ENCODE measurements at places on chromosomes 13 and 19.

DNA sequence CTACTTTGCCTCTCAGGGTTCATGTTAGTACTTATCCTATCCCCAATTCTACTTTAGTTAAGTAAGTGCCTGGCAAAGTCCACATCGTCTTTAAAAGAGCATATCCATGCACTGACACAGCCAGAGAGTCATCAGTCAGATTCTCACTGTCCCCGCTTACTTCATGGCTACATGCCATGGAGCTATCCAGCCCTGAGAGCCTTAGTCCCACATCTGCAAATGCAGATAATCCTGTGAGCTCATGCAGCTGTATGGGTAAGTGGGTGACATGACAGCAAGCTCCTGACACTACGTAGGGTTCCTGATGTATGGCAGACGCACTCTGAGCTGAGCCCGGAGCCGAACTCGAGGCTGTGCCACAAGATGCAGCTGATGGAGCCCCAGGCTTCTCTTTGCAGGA is 661.5 kb downstream of the LIG4 start:
- no peak for DNase-seq

- no peak for DNase-seq
These were observed 48.0 kb upstream of the ABCC4 start for GRCh38 chr13:95349267-95349666.

DNA sequence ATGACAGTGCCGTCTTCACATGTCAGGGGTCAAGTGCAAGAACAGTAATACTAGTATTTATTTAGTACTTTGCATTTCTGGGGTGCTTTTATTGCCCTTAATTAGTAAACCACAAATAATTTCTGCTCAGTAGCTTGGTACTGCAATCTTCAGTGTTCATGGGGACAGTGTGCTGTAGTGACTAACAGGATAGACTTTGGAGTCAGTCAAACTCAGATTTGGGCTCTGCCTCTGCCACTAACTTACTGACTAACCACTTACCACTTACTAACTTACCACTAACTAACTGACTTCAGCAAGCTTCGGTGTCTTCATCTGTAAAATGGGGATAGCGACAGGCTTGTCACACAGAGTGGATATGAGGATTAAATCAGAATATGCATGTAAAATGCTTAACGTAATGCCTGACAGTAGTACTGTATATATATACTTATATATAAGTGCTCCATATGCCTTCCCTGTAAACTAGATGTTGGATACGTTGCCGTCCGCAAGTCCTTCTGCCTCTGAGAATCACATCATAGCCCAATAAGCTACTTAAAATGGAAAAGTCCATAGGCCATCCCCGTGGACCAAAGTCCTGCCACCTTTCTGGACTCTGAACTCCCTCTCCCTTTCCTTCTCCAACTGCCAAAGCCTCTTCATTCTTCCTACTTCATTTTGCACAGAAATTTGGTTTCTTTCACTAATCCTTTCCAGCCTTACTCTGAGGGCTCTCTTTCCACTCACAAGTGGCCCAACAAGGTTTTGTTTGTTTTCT is 158.1 kb downstream of the ZIC5 start:
- no peak for DNase-seq

- DNase-seq = no peak
These were observed 509.9 kb upstream of the GPC6 start for GRCh38 chr13:92716749-92717148.

- no peak for DNase-seq
These were observed 8.4 kb upstream of the ZNF587 start for GRCh38 chr19:57841122-57841763.

GRCh38 chr19:15644066-15644741 is 3.5 kb downstream of the CYP4F3 start:
- no peak for DNase-seq

DNA sequence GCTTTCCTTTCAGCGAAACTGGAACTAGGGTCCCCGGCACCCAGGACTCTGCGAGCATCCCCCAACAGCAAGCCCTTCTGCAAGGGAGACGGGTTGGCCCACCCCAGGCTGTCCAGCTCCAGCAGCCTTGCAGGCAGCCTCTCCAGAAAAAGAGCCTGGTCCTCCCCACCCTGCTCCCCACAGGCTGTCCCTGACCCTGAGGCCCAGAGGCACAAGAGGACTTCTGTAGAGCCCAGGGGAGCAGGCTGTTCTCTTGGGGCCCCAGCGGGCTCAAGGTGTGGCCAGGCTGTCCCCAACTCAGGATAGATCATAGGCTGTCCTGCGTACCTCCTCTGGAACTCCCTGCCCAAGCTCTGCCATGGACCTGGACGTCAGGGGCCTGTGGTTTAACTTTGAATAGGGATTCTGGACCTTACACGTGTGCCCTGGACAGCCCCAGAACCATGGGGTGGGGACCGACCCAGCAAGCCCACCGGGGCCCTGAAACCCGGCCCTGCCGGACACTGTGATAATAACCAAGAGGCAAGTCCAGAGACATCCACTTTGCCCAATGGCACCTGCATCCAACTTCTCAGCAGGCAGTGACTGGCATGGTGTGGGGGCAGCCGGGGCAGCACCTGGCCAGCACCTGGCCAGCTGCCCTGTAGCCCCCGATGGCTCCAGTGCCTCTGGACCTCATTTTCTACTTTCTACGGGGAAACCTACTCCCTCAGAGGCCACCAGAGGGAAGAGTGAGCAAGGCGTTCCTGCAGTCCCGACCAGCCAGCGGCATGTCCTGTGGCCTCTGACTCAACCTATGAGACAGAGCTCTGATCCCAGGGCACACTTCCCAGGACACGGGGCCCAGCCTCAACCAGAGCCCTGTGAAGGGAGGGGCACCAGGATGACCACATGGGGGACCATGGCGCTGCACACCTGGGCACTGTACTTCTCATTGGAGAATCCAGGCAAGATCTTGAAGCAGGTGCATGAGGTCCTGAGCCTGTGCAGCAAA is 50.9 kb upstream of the TPM4 start:
- no peak for DNase-seq

DNA sequence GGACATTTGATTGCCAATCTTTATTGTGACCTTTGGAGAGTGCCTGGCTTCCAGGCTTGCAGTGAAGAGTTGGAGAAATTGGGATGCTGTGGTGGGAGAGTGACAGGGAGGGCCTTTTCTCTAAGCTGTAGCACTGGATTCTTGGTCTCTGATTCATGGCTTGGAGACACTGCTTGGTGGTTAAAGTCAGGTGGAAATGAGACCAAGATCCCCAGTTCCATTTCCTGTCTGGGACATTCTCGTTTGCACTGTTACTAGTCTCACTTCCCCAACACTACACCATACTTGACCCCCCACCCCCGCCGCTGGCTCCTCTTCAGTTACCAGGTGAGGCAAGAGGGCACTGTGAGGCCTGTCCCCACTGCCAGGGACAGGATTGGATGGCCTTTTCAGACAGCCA is 2.9 kb downstream of the SUPT5H start:
- DNase-seq = peak; percentile 38

- peak; percentile 31 for DNase-seq
These were observed 741.0 kb upstream of the KLHL1 start for GRCh38 chr13:70849222-70849621.

GRCh38 chr19:14476673-14477401 is 1.7 kb upstream of the PTGER1 start:
- DNase-seq = no peak

DNA sequence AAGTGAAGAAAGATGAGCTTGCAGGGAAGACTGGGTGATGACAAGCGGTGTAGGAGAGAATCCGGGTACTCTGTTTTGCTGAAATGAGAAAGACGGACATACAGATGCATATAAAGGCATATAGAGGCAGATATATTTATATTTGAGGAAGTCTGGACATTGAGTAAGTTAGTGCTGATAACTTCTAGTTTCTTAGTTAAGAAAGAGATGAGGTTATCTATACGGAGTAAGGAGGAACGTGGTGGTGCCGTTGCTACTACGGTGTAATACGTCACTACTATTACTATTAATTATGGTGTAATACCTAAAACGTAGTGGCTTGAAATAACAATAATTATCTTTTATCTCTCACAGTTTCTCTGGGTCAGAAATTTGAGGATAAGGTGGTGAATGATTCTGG is 9.8 kb upstream of the CPB2 start:
- DNase-seq = no peak

GRCh38 chr19:2977746-2978138 is 378 bp downstream of the TLE6 start:
- no peak for DNase-seq

DNA sequence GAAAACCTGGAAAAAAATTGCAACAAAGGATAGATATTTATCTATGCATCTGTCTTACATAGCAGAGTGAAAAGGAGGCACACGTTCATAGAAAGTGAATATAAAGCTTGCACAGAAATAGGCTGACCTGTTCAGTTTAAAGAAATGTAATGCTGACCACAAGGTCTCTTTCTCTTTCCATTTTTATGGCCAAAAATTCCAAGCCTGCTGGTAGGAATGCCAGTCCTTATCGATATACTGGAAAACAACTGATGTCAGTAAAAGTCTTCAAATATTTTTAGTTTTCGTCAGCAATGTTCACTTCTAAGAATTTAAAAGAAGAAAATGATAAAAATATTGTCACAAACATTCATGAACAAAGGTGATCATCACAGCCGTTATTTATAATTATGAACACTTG is 59.0 kb upstream of the MCF2L start:
- DNase-seq = no peak

DNA sequence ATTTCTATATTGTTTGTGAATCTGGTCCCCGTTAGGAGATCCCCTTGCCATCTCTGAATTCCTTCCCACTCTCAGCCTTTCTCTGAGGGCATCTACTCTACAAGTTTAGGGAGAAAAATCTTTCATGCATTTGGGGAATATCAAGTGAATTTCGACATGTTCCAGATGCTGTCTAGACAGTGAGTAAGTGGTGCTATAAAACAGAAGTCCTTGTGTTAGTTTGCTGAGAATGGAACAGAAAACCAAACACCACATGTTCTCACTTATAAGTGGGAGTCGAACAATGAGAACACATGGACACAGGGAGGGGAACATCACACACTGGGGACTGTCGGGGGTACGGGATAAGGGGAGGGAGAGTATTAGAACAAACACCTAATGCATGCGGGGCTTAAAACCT is 5.1 kb downstream of the OR7A10 start:
- no peak for DNase-seq

GRCh38 chr13:93851236-93851635 is 624.6 kb downstream of the GPC6 start:
- DNase-seq = no peak

DNA sequence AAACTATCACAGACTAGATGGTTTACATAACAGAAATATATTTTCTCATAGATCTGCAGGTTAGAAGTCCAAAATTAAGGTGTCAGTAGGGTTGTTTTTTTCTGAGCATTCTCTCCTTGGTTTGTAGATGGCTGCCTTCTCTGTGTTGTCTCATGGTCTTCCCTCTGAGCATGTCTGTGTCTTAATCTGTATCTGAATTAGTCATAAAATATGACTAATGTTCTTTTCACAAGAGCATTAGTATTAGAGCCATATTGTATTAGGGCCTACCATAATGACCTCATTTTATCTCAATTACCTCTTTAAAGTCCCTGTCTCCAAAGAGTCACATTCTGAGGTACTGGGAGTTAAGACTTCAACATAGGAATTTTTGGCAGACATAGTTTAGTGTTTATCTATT is 77.2 kb upstream of the OBI1 start:
- DNase-seq = no peak

- peak; percentile 9 for DNase-seq
These were observed 34.3 kb upstream of the IL17D start for GRCh38 chr13:20669162-20669561.

DNA sequence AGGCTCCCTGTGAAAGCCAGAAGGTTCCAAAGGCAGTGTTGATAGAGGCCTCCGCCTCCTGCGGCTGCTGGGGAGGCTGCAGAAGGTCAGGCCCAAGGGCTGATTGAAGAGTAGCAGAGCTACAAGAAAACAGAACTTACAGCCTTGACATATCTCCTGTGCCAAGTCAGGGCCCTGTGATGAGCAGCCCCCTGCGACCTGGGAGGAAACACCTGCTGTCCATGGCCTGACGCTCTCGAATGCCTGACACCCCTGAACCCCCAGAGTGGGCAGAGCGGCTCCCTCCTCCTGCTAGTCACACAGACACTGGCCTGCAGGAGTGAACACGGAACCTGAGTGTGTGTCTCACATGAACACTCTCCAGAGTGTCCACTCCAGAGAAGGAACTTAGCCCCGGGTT is 38.2 kb upstream of the TUBGCP3 start:
- no peak for DNase-seq

DNA sequence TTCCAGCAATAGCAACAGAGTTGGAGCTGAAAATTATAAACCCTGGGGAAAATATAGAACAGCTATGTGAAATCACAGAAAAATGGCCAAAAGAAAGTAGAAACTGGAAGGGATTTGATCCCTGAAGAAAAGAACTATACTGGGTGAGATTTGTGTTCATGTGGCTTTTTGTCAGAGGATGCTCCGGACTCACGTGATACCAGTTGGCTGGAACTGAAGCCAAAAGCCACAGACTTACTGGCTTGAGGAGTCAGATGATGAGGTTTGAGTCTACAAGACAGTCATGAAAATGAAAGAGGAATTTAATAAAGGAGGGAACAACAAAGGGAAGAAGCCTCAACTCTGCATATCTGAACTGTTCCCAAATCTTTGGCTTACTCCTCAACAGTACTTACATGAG is 427.1 kb downstream of the GPC5 start:
- no peak for DNase-seq

DNA sequence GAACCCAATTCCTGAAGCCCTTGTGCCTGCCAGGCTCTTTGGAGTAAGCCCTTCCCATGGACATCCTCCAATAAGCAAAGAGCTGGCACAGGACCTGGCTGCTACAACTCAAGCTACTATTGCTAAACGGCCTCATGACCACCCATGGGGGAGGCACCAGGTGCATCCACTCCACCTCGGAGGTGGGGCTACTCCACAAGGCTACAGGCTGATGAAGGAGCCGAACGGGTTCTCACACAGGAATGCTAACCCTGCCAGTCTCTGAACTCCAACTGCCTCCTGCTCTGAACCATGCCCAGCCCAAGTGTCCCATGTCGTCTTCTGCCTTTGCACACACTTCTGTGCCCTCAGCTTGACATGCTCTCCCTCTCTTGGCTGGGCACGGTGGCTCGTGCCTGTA is 10.0 kb downstream of the SYMPK start:
- DNase-seq = no peak

- DNase-seq = peak; percentile 81
These were observed 8.2 kb upstream of the LATS2 start for GRCh38 chr13:21069561-21070004.

- DNase-seq = no peak
These were observed 392.7 kb upstream of the ZNF507 start for GRCh38 chr19:31952693-31953092.

DNA sequence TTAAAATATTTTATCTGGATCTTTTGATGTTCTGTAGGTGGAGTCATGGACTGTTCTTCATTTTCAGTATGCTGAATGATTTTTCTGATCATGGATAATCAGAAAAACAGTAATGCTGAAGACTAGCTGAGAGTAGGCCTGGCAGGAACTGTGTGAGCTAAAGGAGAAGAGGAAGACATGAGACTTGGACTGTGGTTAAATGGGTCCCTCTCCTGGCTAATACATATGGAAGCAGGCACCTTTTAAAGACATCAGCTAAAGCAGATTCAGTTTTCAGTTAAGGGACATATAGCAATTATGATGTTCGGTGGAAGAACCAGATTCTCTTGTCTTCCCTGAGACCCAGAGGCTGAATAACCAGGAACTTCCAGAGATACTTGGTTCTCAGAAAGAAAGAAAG is 169.4 kb downstream of the OLFM4 start:
- no peak for DNase-seq

GRCh38 chr13:40189898-40190630 is 476.4 kb downstream of the FOXO1 start:
- DNase-seq = no peak

- no peak for DNase-seq
These were observed 8.8 kb downstream of the INAFM1 start for GRCh38 chr19:47283405-47284059.

- DNase-seq = no peak
These were observed 26.0 kb upstream of the TNFAIP8L1 start for GRCh38 chr19:4613254-4613751.

GRCh38 chr13:49567491-49567890 is 17.9 kb downstream of the RCBTB1 start:
- DNase-seq = no peak
